Stimulated activated CD4-positive, alpha-beta T cell treated with anti-CD3 and anti-CD28 coated beads, Interleukin-2, amount 100 ng/mL, for 24 hours (primary cell): ENCODE measurements at places on chromosomes 7 and 10.

GRCh38 chr7:41305001-41305400, 397.9 kb downstream of the INHBA start:
- no peak for DNase-seq

DNA sequence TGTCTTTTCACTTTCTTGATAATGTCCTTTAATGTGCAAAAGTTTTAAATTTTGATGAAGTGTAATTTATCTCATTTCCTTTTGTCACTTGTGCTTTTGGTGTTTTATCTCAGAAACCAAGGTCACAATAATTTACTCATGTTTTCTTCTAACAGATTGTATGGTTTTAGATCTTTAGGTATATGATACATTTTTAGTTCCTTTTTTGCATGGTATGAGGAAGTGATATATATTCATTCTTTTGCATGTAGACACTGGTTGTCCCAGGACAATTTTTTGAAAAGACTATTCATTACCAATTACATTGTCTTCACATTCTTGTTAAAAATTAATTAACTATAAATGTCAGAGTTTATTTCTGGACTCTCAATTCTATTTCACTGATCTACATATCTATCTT, 39.8 kb upstream of the GPR22 start:
- DNase-seq = no peak

- no peak for DNase-seq
These were observed 19.3 kb downstream of the VOPP1 start for GRCh38 chr7:55553024-55553345.

DNA sequence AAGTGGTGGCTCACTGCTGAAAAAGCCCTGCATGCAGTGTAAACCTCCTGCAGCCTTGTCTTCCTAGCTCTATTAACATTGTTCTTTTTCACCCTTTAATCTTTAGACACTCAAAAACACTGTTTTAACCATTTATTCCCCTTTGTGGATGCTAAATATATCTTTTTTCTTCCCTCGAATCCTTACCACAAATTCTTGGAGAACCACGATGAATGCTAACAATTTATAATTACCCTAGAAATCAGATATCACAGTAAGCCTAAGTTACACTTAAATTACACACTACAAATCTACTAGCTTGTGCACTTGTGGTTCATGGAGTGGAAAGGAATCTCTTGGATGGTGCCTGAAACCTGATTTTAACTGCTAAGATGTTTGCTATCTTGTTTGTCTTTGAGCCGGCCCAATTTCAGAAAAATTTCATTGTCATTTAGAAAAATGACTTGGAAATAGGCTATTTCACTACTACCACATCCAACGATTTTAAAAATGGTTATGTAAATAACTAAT, 125.1 kb upstream of the NOBOX start:
- DNase-seq = no peak

- no peak for DNase-seq
These were observed 39.7 kb downstream of the RASGEF1A start for GRCh38 chr10:43226851-43227845.

DNA sequence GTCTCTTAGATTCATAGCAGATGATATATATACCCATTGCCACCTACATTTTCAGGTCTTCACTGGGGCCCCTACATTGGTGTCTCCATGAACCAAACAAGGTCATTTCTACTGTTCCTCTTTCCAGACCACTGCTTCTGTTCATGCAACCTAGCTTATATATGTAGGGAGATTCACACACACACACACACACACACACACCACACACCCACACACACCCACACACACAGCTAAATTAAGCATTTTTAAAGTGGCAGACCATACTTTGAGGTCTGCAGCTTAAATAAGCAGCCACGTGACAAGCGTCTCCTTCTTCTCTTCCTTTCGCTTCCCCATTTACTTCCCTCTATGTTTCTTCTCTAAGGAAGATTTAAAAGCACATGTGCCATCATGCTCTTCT, 70.0 kb upstream of the CC2D2B start:
- DNase-seq = no peak

DNA sequence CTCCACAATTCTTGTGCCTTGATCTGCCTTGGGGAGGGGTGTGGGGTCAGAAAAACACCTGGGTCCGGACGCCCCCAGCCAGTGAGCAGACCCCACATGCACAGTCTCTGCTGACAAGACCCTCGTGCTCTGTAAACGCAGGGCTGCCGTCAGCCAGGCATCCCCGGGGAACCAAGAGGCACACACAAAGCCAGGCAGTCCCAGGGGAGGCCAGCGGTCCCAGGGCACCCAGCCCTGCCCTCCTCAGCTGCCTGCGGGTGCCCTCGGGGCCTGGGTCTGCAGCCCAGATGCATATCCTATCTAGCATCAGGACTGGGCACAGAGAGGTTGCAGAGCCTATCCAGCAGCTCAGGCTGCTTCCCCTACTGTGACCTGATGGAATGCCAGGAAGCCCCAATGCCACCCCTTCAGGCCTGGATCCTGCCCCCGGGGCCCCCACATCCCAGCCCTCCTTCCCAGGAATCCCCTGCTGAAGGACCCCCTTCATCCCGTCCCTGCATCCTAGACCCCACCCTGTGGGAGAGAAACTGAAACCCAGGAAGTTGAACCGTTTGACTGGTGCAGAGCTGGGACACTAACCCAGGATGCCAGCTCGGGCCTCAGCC, 92.4 kb downstream of the MICALL2 start:
- no peak for DNase-seq

- DNase-seq = no peak
These were observed 123.1 kb downstream of the MBL2 start for GRCh38 chr10:52649511-52649910.

- DNase-seq = peak; percentile 69
These were observed 1.5 kb upstream of the GRIFIN start for GRCh38 chr7:2477447-2478398.

GRCh38 chr7:64574540-64575099, 11.7 kb upstream of the ZNF680 start:
- DNase-seq = no peak

- DNase-seq = no peak
These were observed 80.9 kb upstream of the AGBL3 start for GRCh38 chr7:134905375-134905774.

DNA sequence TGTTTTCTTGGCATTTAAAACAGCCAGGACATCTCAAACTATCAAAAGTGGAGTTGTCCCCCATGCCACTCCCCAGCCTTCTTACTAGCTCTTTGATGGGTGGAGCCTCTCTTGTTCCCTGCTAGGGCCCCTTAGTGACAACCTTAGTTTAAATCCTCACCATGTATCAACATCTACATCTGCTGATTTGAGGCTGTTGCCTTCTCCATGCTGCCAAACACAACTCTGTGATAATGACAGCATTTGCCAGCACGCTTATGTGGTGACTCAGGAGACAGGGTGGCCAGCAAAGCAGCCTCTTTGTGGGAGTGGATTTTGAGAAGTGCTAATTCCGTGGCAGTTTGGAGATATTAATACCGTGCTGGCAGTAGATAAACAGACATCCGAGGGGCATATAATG, 145.4 kb downstream of the LRRC4 start:
- no peak for DNase-seq

GRCh38 chr7:76427635-76428034, 2.9 kb downstream of the ZP3 start:
- no peak for DNase-seq

DNA sequence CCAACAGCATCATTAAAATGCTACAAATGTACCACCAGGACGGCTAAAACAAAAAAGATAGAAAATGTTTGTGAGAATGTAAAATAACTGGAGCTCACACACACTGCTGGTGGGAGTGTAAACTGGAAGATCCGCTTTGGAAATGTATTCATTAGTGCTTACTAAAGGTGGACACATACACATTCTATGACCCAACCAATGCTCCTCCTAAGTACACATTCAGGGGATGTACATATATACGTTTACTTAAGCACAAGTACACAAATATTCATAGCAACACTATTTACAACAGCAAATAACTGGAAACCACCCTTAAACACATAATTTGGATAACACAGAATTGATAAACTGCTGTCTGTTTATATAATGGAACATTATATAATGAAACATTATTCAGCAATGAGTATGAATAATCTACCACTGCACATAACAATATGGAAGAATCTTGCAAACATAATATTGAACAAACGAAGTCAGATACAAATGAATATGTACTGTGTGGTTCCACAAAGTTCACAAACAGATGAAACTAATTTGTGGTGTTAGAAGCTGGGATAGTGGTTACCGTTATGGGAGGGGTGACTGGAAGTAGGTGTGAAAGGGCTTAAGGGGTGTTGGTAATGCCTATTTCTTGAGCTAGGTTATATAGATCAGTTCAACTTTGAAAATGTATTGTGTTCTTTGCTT, 52.1 kb downstream of the STRA8 start:
- no peak for DNase-seq

GRCh38 chr10:30788307-30788706, 158.8 kb upstream of the LYZL2 start:
- no peak for DNase-seq

DNA sequence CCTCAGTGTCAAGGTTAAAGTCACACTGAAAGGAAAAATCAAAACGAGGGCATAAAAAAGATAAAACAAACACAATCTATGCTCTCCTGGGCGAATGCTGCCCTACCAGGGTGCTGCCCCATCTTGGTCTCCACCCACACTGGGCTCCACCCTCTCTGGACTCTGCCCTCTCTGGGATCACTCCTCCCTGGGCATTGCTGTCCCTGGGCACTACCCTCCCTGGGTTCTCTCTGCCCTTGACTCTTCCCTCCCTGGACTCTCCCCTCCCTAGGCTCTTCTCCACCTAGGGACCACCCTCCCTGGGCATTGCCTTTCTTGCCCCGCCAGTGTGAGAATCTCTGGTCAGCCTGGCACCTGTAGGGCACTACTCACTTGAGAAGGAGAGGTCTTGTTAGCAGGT, 8.6 kb downstream of the GDF2 start:
- DNase-seq = no peak

DNA sequence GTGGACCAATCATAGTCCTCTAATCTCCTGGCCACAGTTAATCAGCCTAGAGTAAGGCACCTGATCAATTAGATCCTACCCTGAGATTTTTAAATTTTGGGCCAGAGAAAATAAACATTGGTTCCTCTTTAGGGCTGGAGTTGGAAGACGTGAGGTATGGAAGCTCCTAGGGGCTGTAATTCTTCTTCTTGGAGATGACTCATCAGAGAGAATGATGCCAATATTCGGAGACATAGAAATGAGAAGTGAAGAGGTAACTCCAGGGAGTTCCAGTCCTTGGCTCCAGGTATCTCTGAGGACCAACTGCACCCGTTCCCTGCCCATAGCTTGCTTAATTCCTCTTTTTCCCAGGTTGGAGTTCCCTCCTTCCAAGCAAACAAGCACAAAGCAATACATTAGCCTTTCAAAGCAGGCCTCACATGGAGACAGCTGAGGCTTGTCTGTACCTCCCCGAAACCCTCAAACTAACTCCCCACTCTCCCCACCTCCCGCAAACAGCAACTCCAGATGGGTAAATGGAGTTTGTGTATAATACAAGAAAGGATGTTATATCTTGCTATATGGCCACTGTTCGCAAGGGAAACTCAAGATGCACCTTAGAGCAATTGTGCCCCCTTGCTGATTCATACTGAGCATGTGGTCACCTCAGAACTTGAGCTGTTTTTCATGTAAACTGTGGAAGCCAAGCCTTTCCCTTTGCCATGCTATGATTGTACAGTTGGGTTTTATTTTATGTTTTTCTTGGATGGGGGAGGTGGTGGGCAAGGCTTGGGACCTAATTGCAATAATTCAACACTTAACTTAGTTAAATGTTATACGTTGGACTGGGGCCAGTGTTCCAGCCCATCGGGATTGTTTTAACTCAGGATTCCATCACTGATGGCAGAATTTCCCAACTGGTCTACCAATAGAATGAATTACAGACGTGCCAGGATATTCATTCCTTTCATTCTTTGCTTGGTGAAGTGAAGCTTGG, 29.3 kb downstream of the PIK3AP1 start:
- DNase-seq = no peak

DNA sequence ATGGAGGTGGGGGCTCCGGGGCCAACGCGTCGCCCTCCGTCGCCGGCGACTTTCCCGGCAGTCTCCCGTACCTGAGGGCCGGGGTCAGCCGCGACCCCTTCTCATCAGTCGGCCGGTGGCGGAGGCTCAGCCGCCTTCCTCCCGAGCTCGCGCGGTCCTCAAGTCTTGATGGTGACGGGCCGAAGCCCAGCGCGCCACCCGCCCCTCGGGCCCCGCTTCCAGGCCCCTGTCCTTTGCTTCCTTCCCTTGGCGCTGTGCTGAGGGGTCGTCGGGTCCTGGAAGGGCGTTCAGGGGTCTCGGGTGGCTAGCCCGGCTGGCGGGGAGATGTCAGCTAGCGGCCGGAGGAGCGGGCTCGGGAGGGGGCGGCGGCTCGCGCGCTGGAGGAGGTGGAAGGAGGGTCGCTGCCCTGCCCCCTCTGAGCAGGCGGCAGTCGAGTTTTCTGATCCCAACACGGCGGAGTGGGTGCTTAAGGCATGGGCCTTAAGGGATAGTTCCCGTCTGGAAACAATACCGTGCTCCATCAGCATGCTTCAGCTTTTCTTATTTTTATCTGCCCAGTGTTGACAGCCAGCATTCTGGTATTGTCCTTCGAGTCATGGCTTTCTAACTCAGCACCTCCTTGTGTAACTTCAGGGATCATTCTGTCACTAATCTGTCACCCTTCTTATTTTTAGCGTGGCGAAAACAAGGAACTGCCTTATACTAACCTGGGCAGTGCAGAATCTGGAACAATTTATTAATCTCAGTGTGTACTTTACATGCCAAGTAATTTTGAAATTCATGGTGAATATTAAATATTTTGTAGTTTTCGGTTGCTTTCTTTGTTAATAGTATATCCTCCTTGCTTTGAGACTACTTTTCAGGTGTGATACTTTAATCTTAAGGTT, 748 bp downstream of the PHTF2 start:
- peak; percentile 32 for DNase-seq

DNA sequence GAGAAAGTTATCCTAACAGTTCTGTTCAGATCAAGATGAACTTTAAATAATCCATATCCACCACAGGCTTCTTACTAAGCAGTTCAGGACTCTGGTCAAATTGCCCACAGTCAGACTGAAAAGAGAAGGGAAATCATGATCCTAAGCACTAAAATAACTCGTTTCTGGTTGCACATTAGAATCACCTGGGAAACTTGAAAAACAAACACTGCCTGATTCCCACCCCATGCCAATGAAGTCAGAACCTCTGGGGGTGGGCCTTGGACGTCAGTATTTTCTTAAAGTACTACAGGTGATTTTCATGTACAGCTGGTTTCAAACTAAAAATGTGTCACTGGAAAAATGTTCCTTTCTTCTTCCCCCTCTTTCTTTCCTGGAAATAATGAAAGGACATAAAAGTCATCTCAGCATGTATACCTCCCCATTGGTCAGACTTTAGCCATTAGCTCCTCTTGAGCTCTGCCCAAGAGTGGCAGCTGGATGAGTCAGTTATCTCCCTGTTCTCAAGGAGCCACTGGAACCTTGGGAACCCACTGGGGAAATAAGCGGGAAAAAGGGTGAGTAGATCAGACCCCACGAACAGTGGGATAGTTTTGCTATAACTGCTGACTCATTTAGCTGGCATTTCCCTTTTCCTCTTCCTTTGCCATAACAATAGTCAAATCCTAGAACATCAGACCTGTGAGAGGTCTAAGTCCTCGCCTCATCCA, 75.3 kb upstream of the IL6 start:
- no peak for DNase-seq

GRCh38 chr10:114174695-114175188, 739 bp upstream of the CCDC186 start:
- DNase-seq = no peak
